GM03348 (cell line): ENCODE measurements at places on chromosomes 4 and X.
A peak's percentile ranks its signal among the peaks of the same experiment; 100 is the strongest.

- DNase-seq, result no peak
Observed at GRCh38 chr4:69656653-69657158, 3.7 kb upstream of the UGT2A1 start.

GRCh38 chr4:6992728-6993677 is 50.2 kb upstream of the TADA2B start:
- no peak for DNase-seq

DNA sequence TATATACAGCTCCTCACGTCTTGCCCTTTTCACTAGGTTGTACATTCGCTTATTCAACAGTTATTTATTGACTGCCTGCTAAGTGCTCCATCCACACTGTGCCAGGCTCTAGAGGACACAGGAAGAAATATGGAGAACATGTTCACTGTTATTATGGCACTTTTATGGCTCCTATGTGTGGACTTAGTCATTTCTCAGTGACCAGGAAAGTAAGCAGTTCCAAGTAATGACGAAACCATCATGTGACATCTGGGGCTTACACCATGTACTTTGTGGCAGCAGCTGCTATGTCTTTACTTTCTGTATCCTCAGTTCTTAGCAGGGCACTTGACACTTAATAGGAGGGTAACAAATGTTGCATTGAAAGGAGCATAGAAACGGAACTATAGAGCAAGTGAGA is 278.0 kb downstream of the ANK2 start:
- DNase-seq, result no peak

GRCh38 chr4:152935631-152936445 is at the start of gene FHDC1:
Gene FHDC1 (plus strand): TSS chr4:152936323. CDS start chr4:152943058, 6,735 bp downstream.
- peak; percentile 46 for DNase-seq

GRCh38 chr4:683982-684622 is 4.8 kb downstream of the SLC49A3 start:
- peak; percentile 79 for DNase-seq

DNA sequence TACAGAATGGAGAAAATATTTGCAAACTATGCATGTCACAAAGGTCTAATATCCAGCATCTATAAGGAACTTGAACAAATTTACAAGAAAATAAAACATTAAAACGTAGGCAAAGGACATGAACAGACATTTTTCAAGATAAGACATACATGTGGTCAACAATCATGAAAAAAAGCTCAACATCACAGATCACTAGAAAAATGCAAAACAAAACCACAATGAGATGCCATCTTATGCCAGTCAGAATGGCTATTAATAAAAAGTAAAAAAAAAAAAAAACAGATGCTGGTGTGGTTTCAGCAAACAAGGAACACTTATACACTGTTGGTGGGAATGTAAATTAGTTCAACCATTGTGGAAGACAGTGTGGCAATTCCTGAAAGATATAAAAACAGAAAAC is 75.8 kb upstream of the IL13RA2 start:
- DNase-seq, result no peak

DNA sequence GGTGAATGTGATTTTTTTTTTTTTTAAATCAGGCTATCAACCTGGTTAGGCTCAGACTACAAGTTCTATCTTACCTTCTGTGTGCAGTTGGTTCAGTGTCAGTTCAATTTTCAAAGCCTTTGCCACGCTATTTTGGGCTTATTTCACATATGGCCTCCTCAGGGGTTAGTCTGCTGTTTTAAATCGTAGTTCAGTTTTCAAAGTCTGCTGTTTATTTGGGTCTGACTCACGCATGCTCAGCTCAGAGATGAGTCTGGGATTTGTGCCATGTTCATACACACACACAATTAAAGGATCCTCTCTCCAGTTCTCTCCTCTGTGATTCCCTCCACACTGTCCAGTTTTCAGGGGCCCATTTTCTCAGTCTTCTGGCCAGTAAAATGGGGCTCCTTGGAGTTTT is 32.3 kb upstream of the ZFX start:
- peak; percentile 69 for DNase-seq

DNA sequence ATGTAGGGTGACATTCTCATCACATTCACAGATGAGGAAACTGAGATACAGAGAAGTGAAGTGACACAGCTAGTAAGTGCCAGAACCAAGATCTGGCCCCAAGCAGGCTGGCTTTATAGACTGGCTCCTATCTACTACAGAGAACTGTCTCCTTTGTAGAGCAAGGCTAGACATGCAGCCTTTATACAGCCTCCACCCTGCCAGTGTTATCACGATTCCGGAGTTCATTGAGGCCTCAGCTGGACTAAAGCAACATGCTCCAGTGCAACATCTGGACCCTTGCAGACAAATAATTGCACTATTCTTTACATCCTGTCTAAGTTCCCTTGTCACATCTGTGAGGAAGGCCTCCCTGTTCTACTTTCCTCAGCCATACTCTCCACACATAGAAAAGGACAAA is 58.0 kb upstream of the XIAP start:
- no peak for DNase-seq

GRCh38 chr4:118353534-118354030 is 779 bp upstream of the PRSS12 start:
- DNase-seq, result no peak

- DNase-seq, result peak; percentile 52
Observed at GRCh38 chr4:124854968-124855367, 142.4 kb upstream of the ANKRD50 start.

- no peak for DNase-seq
Observed at GRCh38 chr4:82501154-82501442, 60.7 kb downstream of the TMEM150C start.

DNA sequence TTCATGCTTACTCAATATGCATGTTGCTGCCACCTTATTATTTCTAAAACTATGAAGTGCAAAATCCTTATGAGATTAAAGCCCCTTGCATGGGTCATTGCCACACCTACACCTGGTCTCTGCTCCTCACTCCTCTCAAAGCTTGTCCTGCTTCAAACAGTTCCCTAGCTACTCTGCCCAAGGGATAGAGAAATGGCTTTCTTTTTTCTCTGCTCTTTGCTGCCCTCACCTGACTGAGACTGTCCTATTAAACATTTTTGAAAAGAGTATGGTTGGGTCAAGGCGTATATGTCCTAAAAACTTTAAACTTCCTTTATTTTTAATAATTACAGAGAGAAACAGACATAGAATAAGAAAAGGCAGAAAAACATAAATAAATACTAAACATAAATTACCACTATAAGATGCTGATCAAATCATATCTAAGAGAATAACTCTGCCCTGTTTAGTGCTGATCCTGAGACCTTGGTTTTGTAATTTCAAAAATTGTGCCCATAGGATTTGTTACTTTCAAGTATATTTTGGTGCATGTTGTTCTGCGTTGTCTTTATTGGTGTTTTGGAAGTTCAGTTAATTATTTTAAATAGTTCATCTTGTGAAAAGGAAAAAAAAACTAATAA is 704.9 kb upstream of the PABPC4L start:
- peak; percentile 1 for DNase-seq

DNA sequence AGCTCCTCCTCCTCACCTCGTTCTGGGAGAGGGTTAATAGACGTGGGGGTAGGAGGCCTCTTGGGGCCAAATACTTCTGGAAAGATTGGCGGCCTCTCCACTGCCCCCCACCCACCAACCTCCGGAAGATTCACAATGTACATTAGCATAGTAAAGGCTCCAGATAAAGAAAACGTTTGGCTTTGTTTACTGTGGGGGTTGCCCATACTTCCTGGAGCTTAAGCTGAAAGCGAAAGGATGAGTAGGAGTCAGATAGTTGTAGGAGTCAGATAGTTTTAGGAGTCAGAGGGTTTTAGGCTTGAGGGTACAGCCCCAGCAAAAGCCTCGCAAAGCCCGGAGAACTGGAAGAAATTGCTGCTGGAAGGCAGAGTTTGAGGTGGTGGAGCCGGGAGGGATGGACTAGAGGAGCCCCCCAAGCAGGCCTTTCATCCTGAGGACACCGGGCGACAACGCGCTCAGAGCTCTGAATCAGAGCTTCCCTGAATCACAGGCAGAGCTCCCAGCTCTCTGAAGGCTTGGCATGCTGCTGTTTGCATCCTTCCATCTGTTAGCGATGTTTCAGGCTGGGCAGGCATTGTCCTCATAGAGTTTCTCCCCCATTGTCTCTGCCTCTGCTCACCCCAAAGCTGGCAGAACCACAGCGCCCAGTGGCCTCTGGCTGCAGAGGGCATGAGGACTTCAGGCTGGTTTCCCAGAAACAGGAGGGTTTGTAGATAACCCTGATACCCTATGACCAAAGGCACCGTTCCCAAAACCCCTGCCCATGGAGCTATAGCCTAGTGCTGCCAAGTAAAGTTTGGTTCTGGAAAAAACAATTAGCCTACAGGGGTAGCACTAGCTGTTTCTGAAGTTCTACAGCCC is 280.7 kb downstream of the BCOR start:
- DNase-seq, result peak; percentile 52

GRCh38 chrX:15214588-15214987 is 55.3 kb downstream of the ASB9 start:
- no peak for DNase-seq

DNA sequence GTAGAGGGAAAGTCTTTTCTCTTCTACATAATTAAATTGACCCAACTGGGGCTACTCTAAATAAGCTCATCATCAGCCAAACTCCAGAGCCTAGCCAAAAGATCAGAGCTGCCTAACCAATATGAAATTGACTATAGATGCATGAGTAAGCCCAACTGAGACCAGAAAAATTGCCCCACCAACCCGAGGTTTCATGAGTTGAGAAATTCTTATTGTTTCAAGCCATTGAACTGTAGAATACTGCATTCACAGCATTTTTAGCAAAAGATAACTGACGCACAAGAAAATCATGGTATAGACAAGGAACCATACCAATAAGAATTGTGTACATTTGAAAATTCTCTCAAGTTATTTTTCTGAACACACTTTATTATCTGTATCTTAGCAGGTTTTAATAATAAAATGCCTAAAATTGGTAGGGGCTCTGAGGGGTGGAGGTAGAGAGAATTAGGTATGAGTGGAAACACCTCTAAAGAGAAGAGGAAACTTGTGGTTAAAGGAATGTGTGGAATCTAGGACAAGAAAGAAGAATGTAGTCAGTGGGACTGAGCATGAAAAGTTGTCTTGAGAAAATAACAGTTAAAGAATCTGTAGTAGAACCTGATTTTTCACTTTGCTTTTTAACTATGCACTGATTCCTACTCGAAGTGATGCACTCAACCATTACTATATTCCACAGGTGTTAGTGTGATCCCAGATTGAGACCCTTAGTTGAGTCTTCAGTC is 200.9 kb upstream of the PPP1R2C start:
- no peak for DNase-seq

- DNase-seq, result no peak
Observed at GRCh38 chrX:104852241-104852640, 286.2 kb downstream of the IL1RAPL2 start.

DNA sequence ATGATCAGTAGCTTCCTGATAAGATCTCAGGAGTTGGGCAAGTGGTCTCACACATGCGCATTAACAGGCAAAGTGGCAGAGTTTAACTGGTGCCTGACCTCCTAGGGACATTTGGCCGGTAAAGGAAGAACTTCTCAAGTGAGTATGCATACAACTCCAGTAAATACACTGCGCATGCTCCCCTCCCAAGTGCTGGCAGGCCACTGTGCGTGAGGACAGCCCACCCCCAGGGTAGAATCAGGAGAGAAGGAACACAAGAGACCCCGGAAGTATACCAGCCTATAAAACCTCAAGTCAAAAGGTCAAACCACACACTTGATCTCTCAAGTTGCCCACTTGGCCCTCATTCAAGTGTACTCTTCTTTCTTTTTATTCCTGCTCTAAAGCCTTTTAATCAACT is 225.5 kb upstream of the ANKRD50 start:
- DNase-seq, result no peak

GRCh38 chr4:2286904-2287593 is 25.1 kb upstream of the MXD4 start:
- DNase-seq, result no peak

DNA sequence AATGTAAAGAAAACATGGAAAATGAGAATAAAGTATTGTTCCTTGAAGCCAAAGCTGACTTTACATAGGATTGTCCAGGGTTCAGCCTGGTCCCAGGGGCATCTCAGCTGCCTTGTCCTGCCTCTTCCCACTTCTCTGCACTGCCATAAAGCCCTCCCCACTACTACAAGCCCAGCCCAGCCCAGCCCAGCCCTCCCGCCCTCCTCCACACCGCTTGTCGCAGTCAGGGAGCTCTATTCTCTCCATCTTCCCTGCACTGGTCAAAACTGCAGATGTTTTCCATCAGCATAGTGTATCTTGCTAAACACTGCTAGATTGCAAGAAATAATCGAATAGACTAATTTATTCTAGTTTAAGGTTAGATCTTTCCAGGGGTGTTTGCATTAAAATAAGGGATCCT is 100.3 kb downstream of the TENM3 start:
- DNase-seq, result no peak

GRCh38 chr4:48079972-48080391 is 54.1 kb downstream of the TXK start:
- no peak for DNase-seq

GRCh38 chrX:21638311-21638710 is 19.8 kb downstream of the KLHL34 start:
- DNase-seq, result peak; percentile 40
